ENCODE measurements at places on chromosomes 2 and 18.

GRCh38 chr2:224242561-224242960, 159.3 kb downstream of the FAM124B start:
- no peak for DNase-seq

GRCh38 chr2:205364261-205364660, 318.0 kb upstream of the NRP2 start:
- DNase-seq = no peak

DNA sequence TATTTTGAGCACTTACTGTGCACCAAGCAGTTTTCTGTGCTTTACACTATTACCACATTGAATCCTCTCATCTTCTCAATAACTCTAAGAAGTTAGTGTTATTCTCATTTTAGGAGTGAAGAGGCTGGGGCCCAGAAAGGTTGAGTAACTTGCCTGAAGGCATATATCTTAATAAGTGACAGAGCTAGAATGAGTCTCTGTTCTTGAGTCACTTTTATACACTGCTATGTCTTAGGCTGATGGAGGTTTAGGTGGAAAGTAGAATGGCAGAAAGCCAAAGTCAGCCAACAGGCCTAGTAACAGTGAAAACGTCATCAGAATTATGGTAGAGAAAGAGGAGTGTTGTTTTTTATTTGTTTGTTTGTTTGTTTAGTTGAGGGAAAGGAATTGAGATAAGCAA, 27.9 kb upstream of the RPE start:
- DNase-seq = no peak

- no peak for DNase-seq
Measured at GRCh38 chr2:207417301-207417718, 112.5 kb upstream of the CREB1 start.

GRCh38 chr18:59061914-59062642, 77.6 kb upstream of the SEC11C start:
- no peak for DNase-seq

- no peak for DNase-seq
Measured at GRCh38 chr2:14891546-14891945, 259.0 kb downstream of the LRATD1 start.

- DNase-seq = no peak
Measured at GRCh38 chr18:79876497-79876896, 75.0 kb downstream of the SLC66A2 start.

DNA sequence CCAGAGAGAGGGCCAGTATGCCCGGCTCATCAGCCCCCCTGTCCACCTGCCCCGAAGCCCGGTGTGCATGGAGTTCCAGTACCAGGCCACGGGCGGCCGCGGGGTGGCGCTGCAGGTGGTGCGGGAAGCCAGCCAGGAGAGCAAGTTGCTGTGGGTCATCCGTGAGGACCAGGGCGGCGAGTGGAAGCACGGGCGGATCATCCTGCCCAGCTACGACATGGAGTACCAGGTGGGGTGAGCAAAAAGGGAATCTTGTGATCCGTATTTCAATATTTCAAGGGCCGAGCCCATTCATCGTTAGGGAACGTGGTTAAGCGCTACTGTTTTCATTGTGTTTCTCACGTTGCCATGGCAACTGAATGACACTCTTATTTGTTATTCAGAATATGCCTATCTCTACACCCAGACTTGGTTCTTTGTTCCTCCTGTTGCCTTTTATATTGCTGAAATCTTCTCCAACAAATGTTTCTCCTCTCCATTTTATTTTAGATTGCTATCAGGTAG, 81.5 kb downstream of the NRP2 start:
- peak; percentile 10 for DNase-seq

- DNase-seq = no peak
Measured at GRCh38 chr18:11672198-11672597, 16.9 kb upstream of the GNAL start.

DNA sequence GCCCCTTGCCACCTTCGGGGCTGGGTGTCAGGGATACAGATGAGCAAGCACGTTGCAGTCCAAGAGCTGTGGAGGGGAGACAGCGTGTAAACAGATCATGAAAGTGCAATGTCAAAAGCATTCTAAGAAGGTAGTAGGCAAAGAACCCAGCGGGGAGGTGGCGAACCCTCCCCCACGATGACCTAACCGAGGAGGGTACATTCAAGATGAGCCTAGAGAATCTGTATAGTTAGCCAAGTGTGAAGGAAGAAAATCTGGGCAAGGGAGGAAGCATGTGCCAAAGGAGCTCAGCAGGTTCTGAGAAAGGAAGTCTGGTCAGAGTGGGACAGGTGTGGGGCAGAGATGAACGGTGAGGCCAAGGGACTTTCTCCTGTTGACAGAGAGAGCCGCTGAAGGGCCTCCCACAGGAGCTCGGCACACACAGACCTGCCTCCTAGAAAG, 106.9 kb downstream of the SP3 start:
- no peak for DNase-seq

DNA sequence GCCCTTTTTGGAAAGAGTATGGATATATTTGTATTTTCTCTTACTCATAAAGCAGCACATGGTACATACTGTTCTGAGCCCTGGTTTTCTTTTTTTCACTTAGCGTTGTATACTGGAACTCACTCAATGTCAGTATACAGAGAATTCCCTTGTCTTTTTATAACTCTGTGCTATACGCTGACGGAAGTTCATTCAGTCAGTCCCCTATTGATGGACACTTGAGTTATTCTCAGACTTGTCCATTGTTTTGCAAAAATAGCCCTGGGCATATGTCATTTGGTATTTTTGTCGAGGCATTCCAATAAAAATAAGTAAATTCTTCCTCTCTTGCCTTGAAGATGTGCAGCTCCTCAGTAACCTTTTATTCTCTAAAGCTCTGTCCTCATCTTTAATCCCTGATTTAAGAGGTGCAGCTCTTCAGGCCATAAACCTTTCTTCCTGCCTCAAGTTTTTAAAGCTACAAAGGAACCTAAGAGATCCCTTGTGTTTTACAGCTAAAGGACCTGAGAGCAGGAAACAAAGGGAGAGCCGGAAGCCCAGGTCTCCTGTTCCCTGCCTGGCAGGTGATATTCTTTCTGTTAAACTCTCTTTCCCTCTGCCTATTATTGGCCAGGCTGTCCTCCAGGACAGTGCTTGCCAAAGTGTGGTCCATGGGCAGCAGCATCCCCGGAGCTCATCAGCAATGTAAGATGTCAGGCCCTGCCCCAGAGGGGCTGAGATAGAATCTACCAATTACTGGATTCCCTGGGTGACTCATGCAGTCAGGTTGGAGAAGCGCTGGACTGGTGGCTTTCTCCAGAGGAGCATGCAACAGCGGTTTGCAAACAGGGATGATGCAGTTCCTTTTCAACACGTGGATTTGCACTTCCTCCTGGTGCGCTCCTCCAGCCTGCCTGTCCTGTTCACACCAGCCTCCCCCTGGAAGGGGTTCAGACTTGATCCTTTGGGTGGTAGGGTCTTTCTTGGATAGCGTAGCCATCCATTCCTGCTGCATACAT, 158.0 kb downstream of the NEDD4L start:
- DNase-seq = no peak

- no peak for DNase-seq
Measured at GRCh38 chr2:118056165-118056534, 32.1 kb upstream of the INSIG2 start.

GRCh38 chr2:237566401-237567235, at the start of gene PRLH:
PRLH (plus strand) TSS chr2:237566574; CDS start chr2:237566574, 0 bp downstream.
- DNase-seq = no peak

GRCh38 chr2:36526226-36526625, 71.7 kb downstream of the FEZ2 start:
- DNase-seq = no peak

DNA sequence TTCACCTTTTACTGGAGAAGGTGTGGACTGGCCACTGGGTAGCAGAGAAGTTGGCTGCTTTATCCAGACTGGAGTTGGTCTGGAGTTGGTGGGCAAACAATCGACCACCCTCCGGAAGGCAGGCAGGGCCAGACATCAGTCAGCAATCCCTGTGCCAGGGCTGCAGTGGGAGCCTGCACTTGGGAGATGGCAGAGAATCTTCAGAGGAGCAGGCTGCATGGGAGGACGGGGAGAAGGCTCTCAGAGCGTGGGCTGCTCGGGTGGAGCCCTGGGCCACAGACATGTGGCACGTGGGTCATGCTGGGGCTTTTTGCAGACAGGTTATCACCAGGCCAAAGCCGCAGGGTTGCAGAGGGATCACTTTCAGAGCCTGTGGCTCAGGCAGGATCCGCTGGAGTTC, 29.6 kb downstream of the SLC9A4 start:
- DNase-seq = no peak

- no peak for DNase-seq
Measured at GRCh38 chr2:61460163-61460562, 10.7 kb downstream of the USP34 start.

DNA sequence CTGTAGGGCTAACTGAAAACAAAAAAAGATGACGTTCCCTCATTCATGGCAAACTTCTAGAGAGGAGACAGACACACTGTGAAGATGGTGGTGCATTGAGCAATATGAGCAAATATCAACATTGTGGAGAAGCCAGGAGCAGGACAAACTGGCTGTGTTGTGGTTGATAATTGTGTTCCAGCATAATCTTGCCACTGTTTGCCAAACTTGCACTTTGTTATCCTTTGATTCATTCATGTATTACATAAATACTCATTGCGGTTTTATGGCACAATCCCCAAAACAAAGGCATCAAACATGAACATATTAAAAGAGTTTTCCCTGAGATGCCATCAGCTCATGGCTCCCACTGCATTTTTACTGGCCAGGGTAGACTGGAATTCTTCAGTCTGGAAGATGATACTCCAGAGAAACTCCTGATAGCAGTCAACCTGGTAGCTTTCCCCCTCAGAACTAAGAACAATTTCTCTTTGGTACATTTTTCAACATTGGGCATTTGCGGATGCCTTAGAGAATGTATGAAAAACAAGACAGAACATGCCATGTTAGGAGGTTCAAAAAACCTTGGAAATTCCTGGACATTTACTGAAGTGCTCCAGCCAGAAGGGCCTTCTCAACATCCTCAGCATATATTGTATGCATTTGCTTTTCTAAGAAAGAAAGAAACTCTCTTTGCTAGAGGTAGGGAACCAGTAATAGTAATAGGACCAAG, 487.4 kb upstream of the CELF4 start:
- DNase-seq = no peak

DNA sequence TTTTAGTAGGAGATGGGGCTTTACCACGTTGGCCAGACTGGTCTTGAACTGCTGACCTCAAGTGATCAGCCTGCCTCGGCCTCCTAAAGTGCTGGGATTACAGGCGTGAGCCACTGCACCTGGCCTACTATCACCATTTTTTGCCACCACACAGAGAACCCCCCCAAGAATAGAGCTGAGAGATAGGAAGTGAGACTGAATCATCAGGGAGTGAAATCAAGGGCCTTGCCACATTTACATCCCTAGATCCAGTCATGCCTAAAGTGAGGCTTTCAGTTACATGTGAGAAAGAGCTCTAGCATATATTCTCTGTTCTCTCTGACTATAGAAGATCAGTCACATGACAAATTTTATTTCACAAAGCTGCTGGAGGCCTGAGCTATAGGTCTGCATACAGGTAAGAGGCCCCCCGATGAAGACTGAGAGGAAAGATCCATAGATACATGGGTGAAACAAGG, 28.0 kb upstream of the KCMF1 start:
- no peak for DNase-seq

DNA sequence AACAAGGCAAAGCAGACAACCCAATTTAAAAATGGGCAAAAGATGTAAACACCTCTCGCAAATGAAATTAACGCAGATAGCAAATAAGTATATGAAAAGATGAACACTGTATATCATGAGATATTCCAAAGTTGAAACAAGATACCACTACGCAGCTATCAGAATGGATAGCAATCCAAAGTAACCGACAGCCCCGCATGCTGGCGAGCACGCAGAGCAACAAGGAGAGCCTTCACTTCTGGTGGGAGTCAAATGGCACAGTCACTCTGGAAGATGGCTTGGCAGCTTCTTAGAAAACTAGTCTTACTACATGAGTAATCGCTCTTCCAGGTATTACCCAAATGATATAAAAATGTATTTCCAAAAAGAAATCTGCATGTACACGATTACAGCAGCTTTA, 1.4 kb downstream of the NDUFA10 start:
- DNase-seq = no peak

DNA sequence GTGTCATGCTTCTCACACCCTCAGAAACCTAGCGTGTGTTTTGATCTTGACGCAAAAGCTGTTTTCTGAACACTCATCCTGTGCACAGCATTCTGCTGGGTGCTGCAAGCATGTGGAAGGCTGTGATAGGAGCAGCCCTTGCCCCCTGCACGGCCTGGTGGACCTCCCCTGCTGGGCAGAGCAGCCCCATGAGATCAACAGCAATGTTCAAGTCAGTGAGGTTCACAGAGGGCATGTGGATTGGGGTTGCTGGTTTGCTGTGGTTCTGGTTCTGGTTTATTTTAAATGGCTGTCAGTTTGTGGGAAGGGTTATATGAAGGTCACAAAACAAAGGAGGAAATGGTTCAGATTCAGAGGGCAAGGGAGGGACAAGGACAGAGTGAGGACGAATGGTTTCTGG, 71.3 kb downstream of the SOWAHC start:
- no peak for DNase-seq

DNA sequence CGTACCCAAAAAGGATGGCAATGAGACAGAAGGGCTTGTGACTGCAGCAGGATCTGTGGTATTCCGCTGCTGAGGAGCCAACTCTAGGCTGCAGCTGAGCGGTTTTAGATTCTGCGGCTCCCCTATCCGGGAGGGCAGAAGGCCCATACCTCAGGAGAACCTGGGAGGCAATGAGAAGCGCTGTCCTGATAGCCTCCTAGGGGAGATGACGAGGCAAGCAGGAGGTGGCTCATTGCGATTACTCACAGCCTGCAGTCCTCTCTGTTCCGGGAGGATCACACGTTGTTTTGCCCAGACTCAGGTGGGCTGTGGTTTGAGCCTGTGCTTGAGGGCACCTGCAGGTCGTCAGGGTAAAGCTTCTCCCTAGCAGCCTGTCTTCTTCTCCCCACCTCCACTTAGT, 65.1 kb downstream of the COA5 start:
- DNase-seq = no peak

DNA sequence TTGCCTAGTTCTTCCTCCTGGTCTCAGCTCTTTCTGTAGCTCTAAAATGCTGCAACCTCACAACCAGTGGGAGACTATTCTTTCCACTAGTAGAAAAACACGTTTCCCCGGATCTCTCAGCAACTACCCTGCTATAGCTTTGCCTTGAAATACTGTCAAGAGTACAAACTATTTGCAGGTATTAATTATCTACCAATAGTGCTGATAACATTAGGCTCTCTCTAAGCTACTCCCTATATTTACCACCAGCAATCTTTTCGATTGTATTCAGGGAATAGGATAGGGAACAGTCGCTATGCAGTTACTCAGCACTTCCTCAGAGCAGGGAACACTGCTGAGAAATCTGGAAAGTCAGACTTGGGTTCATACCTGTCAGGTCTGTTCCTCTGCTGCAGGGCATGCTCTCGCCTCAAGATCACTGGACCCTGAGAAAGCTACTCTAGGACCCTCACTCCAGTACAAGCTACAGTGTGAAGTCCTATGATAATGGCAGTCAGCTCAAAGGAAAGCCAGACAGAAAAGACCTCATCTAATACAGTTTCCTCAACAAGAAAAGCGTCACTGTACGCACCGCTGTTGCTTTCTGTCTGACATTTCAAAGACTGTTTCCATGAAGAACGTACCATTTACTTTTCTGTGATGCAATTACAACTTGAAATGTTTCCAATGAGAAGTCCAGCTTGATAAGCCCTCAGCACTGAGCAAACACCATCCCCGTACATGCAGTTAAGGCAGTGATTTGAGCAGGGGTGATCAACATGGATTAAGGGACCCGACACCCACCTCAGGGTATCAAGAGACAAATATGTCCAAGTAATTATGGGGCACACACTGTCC, 22.7 kb downstream of the GDF7 start:
- no peak for DNase-seq

GRCh38 chr2:56026828-56027227, 103.2 kb upstream of the EFEMP1 start:
- DNase-seq = no peak
